Liver (tissue), 10 donors: ENCODE measurements at places on chromosomes 13 and 19. TPM values are rescaled to one million over a fixed set of nuclear protein-coding genes. Genes with fewer than 3 reads are reported as not detected.

The GPR12 gene
- polyA plus RNA-seq, result not detected

The PSPN gene
- 0.63 TPM for polyA plus RNA-seq

The KLK14 gene
- polyA plus RNA-seq, result 0.06 TPM

The CEACAM16 gene
- not detected for polyA plus RNA-seq

The ZNF230 gene
- 1.5 TPM for polyA plus RNA-seq

The ACER1 gene
- polyA plus RNA-seq, result 0.07 TPM

The OBI1 gene
- 1.7 TPM for polyA plus RNA-seq
